Naive thymus-derived CD4-positive, alpha-beta T cell (primary cell): ENCODE measurements at places on chromosomes 7 and 10. TPM values are rescaled to one million over a fixed set of nuclear protein-coding genes. Genes with fewer than 3 reads are reported as not detected.

The POMZP3 gene
- 22.5 TPM for total RNA-seq

The ATOH7 gene
- total RNA-seq = not detected

The RBP3 gene
- total RNA-seq = not detected

The H2BK1 gene
- 1.8 TPM for total RNA-seq

The JCAD gene
- total RNA-seq = not detected

The POLR3A gene
- total RNA-seq = 20.6 and 20.9 TPM in 2 replicates

The EVX1 gene
- total RNA-seq = 0.11 TPM

The CACUL1 gene
- 66.6 TPM for total RNA-seq

The FZD1 gene
- total RNA-seq = 0.35 TPM

The SLC18A2 gene
- 1.1 TPM for total RNA-seq

The NKX2-3 gene
- not detected for total RNA-seq

The CUL1 gene
- 39.0 TPM for total RNA-seq

The MNX1 gene
- total RNA-seq = not detected

The ELAPOR2 gene
- total RNA-seq = 10.3 TPM

The LEP gene
- total RNA-seq = not detected

The NUTM2B gene
- total RNA-seq = 3.6 TPM

The ATG9B gene
- total RNA-seq = 46.6 TPM

The OR2A14 gene
- not detected for total RNA-seq

The HTRA1 gene
- 0.49 TPM for total RNA-seq

The ANKRD7 gene
- not detected in 2 replicates for total RNA-seq

The PILRA gene
- 11.6 and 13.0 TPM in 2 replicates for total RNA-seq

The MBL2 gene
- total RNA-seq = not detected

The GPR15LG gene
- not detected for total RNA-seq

The OR2A5 gene
- total RNA-seq = not detected in 2 replicates

The ZNF736 gene
- total RNA-seq = 22.8 TPM

The SPOCK2 gene
- 312 TPM for total RNA-seq

The NPC1L1 gene
- total RNA-seq = 0.21 TPM

The KCNIP2 gene
- total RNA-seq = 3.8 TPM

The CRHR2 gene
- total RNA-seq = not detected

The C1QL3 gene
- total RNA-seq = not detected

The TDRD1 gene
- not detected for total RNA-seq

The AKR1C4 gene
- not detected for total RNA-seq

The ITIH2 gene
- not detected in 2 replicates for total RNA-seq
